Cerebellar cortex (tissue), 1 donor: ENCODE measurements at places on chromosomes 16 and 17.

GRCh38 chr17:78576389-78577112 lies 645 bp downstream of the DNAH17 start:
- DNase-seq = no peak

DNA sequence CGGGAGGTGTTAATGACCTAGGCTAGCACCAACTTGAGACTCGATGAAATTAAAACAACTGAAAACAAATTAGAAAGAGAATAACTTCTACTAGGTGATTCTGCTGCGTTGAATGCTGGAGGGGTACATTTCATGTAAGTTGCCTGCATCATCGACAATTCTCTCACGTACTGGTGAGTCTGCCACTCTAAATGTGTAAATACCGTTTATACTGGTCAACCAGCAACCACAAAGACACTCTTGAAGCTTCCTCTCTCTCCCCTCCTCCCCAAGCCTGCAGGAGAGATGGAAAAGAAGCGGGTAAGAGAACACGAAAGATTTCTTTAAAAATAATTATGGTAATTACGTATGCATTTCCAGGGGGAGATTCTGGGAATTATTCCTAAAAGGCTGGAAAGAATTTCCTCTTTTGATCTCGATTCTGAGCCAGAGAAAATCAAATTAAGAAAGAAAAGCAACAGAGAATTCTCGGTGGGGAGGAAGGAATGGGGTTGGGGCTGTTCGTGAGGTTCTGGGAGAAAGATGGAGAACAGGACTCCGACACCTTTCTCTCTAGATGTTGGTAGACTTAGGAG lies 68.6 kb upstream of the MRTFB start:
- DNase-seq = no peak

GRCh38 chr17:28318759-28319597 lies at the start of gene TMEM97:
Gene TMEM97 (plus strand): TSS chr17:28319200. CDS start chr17:28319240, 40 bp downstream.
- DNase-seq = peak; percentile 98

DNA sequence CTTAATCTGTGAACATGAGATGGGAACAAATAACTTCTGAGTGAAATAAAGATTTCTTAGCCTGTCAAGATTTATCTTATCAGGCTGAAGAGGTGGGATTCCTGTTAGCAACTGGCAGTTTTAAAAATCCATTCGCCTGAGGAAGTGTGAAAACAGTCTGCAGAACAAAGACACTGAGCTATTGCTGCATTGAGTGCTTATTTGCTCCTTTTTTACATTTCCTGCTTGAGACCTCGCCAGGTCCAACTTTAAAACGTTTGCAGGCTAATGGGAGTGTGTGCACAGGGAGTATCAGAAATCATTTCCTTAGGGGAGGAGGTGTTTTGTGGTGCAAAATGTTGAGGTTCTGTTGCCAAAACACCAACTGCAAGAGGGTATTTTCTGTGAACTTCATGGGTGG lies 957.8 kb upstream of the RBFOX1 start:
- no peak for DNase-seq

DNA sequence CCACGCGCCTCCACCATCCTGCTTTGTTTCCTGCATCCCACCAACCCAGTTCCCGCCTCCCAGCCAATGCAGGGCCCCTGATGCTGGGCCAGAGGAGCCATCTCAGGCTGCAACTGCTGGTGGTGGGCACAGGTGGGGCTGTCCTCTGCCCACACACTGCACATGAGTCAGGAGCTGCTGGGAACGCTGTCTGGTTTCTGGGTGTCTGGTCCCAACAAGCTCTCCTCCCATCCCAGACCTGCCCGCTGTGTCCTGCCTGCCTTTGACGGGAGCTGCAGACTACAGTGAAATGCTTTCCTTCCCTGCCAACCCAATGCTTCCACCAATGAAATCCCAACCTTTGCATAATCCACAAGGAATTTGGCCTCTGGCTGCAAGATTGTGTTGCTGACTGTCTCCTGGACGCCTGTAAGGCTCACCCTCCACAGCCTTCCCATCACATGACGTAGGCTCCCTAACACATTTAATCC lies 98.9 kb downstream of the N4BP1 start:
- no peak for DNase-seq

GRCh38 chr17:1624650-1625049 lies 4.0 kb downstream of the SLC43A2 start:
- no peak for DNase-seq

GRCh38 chr17:47982645-47983390 lies 11.9 kb downstream of the CDK5RAP3 start:
- no peak for DNase-seq

- no peak for DNase-seq
Observed at GRCh38 chr16:81755915-81756614, 23.0 kb upstream of the PLCG2 start.

DNA sequence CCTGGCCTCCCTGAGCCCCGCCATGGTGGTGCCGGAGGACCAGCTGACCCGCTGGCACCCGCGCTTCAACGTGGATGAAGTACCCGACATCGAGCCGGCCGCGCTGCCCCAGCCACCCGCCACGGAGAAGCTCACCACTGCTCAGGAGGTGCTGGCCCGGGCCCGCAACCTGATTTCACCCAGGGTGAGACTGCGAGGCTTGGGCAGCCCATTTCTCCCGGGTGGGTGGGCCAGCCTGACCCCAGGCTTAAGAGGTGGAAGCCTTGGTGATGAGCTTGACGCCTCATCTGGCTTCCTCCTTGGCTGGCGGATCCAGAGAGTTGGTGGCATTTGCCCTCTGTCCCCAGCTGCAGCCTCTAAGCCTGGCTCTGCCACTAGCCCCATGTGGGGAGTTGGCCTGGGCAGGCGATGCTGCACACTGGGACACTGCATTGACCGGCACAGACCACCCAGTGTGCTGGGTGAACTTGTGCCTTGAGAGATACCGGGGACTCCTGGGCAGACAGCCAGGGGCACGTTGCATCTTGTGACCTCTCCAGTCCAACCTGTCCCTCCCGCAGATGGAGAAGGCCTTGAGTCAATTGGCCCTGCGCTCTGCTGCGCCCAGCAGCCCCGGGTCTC lies 3.0 kb downstream of the CDT1 start:
- DNase-seq = no peak

DNA sequence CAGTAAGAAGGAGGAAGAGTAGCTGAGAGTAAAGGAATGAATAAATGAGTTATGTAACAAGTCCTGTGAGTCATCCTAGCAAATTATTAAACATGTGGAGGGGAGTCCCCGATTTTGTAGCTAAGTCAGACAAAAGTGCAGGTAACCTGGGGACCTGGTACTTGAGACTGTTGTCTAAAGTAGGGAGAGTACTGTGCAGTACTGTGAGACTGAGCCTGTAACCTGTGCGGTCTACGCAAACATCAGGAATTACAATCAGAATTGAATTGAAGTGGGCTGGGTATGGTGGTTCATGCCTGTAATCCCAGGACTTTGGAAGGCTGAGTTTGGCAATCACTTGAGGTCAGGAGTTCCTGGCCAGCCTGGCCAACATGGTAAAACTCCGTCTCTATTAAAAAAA lies 35.7 kb downstream of the IKZF3 start:
- DNase-seq = no peak

DNA sequence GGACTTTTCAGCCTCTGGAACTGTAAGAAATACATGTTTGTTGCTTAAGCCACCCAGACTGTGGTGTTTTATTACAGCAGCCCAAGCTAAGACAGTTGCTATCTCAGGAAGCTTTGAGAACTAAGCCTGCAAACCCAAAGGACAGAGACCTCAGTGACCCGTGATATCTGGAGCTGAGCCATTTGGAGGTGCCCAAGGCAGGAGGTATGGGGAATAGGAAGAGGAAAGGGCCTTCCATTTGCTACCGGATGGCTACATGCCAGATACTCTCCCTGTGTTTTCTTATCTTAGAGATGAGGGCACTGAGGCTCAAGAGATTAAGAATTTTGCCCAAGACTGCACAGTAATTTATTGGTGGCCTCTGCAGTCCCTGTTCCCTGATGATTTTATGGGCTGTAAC lies 622.1 kb upstream of the CDH5 start:
- no peak for DNase-seq
